Thoracic aorta endothelial cell (primary cell): ENCODE measurements at places on chromosomes 12 and 14. TPM values are rescaled to one million over a fixed set of nuclear protein-coding genes. Genes with fewer than 3 reads are reported as not detected.

The TOMM20L gene
- not detected in 2 replicates for total RNA-seq

The INHBC gene
- not detected in 2 replicates for total RNA-seq

The LRRIQ1 gene
- 0.27 and 0.72 TPM in 2 replicates for total RNA-seq

The POTEG gene
- not detected in 2 replicates for total RNA-seq

The RTL1 gene
- total RNA-seq = not detected in 2 replicates

The MAP3K9 gene
- under 0.01 and 0.07 TPM in 2 replicates for total RNA-seq

The CD163 gene
- not detected in 2 replicates for total RNA-seq

The CRIP1 gene
- total RNA-seq = 0.53 and 0.79 TPM in 2 replicates

The RPS6KL1 gene
- 9.8 and 12.5 TPM in 2 replicates for total RNA-seq

The OTX2 gene
- total RNA-seq = not detected in 2 replicates

The SERPINA4 gene
- total RNA-seq = not detected in 2 replicates

The SIRT4 gene
- total RNA-seq = 0.27 and 0.50 TPM in 2 replicates

The SERPINA9 gene
- total RNA-seq = not detected in 2 replicates

The SRGAP1 gene
- total RNA-seq = 7.6 and 9.7 TPM in 2 replicates

The ARHGAP9 gene
- 0.13 TPM in 1 of 2 replicates, not detected in the other for total RNA-seq

The SLC39A9 gene
- total RNA-seq = 110 and 118 TPM in 2 replicates

The NTS gene
- total RNA-seq = not detected in 2 replicates

The FBXL14 gene
- 7.7 and 9.4 TPM in 2 replicates for total RNA-seq

The CLEC14A gene
- total RNA-seq = 238 and 259 TPM in 2 replicates

The ASB2 gene
- not detected in 2 replicates for total RNA-seq

The DIO2 gene
- 0.07 and 0.13 TPM in 2 replicates for total RNA-seq

The HOXC9 gene
- 0.22 TPM in 1 of 2 replicates, not detected in the other for total RNA-seq

The CNTN1 gene
- total RNA-seq = 0.13 and 0.43 TPM in 2 replicates

The INF2 gene
- total RNA-seq = 58.5 and 76.8 TPM in 2 replicates

The CCDC175 gene
- not detected in 2 replicates for total RNA-seq

The RHOJ gene
- total RNA-seq = 118 and 241 TPM in 2 replicates

The IL22 gene
- not detected in 2 replicates for total RNA-seq

The HOXC6 gene
- total RNA-seq = not detected in 2 replicates
